KG1 (cell line): ENCODE measurements at places on chromosomes 2 and 18.

GRCh38 chr2:181037922-181038321 is 57.5 kb downstream of the UBE2E3 start:
- no peak for DNase-seq

DNA sequence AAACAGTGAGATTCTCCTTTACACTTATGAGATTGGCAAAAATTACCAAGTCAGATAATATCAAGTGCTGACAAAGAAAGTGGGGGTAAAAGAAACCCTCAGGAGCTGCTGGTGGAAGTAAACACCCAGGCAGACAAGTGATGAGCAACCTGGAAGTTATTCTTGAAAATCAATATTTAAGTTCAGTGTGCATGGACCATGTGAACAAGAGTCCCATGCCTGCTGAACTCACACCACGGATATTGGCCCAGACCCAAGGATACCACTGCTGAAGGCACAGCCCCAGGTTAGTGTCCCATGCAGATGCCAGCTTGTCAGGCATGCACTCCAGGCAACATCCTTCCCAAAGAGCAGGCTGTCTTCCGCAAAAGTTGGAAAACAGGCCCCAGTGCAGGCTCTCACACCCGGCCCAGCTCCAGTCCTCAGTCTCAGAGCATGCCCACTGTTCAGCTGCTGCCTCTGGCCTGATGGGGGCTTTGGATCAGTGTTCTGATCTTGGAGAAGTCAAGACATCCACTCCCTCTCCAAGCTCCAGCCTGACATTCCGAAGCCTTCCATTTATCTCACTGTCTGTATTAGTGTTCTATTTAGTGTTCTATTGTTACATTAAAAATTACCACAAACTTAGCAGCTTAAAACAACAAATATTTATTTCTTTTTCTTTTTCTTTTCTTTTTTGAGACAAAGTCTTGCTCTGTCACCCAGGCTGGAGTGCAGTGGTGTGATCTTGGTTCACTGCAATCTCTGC is 70.0 kb downstream of the HS1BP3 start:
- no peak for DNase-seq

DNA sequence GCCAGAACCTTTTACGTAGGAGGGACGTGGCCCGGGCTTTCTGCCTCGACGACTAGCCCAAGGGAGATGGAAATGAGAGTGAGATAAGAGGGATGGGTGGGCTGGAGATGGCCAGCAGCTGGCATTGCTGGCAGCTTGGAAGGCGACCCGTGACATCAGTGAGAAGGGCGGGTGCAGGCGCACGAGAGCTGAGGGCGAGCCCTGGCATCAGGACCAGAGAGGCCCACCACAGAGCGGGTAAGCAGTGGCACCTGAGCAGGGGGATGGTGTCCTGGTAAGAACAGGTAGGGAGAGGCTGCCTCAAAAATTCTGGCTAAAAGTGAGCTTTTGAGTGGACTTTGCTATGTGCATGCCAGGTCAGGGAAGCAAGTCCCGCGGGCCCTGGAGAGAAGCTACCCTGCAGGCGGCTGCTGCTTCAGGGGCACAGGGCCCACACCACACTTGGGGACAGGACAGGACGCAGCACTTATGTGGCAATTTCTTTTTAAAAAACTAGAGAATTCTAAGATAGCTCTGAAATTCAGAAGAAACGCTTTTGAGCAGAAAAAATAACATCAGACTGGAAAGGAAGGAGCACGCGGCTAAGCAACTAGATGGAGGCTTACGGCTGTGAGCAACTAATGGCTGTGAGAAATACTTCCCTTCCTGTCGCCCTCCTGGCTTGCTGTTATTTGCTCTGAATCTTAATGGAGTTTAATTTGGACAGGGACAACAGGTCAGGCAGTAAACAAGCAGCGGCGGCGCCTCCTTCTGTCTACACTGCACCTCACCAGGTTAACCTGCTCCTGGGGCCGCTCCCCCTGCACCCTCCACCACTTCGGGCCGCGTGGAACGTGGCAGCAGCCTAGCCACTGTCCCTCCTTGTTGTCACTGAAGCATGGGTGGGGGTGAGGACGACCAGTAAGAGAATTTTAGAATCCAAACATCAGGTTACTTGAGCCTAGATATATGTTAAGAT is 20.5 kb downstream of the THAP4 start:
- no peak for DNase-seq

- no peak for DNase-seq
Measured at GRCh38 chr2:162490761-162491470, 147.0 kb downstream of the GCA start.

DNA sequence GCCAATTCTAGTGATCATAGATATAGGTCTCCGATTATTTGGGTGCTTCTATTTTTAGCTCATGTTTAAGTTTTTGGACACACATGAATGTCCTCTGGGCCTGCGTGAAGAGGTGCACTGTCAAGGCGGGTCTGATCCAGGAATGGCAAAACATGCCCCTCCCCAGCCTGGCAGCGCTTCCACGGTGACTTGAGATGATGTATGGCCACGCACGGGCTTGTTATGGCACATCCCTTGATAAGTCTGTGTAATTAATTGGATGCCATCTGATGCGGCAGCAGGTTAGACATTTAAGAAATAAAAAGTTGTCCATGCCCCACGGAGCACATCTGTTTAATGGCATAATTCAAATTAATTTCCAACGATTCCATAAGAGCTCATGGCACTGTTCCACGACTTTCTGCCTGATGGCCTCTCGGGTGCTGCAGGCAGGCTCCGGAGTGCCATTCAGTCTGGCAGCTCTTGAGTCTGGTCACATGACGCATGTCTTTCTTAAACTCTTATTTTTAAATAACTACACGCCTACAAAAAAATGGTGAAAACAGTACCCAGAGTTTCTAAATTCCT is 151.4 kb downstream of the ACKR3 start:
- DNase-seq = no peak

- DNase-seq = no peak
Measured at GRCh38 chr18:35123811-35124210, 82.6 kb downstream of the MAPRE2 start.

GRCh38 chr2:147989809-147990403 is 30.6 kb downstream of the ORC4 start:
- DNase-seq = no peak

- DNase-seq = no peak
Measured at GRCh38 chr2:223647258-223647952, 45.2 kb upstream of the SCG2 start.

GRCh38 chr18:13834496-13835015 is 10.6 kb downstream of the MC5R start:
- no peak for DNase-seq

DNA sequence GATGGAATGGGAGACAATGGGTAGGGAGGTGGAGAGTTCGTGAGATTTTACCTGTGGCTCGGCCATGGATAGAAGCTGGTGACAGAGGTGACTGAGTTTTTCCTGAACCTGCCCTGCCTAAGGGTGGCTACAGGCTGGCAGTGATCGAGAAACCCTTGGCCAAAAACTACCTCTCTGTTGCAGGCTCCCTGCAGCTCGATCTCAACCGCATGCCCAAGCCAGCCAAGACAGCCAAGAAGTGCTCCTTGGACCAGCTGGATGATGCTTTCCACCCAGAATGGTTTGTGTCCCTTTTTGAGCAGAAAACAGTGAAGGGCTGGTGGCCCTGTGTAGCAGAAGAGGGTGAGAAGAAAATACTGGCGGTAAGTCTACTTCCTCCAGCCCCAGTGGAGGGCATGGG is 225.5 kb downstream of the DYSF start:
- DNase-seq = no peak

DNA sequence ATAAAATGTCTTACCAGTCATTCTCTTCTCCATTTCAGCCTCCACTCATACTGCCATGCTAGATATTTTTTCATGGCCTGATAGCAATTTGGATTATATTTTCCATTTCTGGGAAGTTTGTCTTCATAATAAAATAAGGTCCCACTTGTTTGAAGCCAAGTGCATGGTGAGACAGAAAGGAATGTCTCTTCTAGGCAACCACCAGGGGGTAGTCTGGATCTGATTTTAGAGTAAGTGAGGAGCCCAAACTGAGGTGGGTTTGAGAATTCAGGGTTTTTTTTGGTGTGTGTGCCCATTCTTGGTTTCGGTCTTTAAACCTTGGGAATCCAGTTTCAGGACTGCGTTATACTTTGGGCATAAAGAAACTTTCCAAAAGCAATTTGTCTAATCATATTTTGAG is 315.5 kb downstream of the RPRM start:
- no peak for DNase-seq

- DNase-seq = no peak
Measured at GRCh38 chr2:147501968-147502367, 342.9 kb upstream of the ACVR2A start.

GRCh38 chr18:80070825-80071224 is 36.6 kb downstream of the RBFA start:
- no peak for DNase-seq

DNA sequence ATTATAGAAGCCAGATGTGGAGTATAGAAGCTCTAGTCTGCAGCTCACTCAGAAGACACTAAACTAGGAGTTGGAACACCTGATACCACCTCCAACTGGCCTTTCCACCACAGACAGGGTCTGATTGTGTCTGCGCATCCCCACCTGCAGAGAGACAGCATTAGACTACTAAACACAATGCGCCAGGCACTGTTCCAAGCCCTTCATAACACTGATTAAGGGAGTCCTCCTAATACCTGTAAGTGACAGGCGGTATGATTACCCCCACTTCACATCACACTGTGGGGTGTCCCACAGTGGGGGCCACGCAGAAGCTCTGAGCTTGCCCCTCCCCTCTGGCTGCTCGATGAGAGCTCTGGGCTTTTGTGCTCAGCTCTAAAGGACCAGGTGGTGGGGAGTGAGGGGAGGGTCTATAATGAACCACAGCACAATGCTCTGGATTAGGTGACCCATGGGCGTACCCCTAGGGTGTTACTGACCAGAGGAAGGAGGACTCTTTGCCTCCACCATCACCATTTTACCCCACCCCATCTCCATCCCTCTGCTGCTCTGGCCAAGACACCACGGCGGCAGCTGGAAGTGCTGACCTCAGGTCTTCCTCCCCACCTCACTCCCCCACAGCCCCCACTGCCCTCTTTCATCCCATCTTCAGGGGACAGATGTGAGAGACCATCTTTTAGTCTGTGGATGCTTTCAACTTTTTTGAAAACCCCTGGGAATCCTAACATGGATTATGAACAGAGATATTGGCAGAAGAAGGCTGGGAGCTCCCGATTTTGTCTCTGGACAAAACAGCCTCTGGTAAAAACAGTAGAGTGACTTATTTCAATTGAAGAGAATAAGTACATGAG is 145.1 kb downstream of the GFPT1 start:
- DNase-seq = no peak
